CD4-positive, alpha-beta T cell treated with Interleukin-21 for 1 hour (primary cell): ENCODE measurements at places on chromosomes 12 and 14.

GRCh38 chr14:104157016-104157928, 18.9 kb downstream of the KIF26A start:
- DNase-seq, result no peak

DNA sequence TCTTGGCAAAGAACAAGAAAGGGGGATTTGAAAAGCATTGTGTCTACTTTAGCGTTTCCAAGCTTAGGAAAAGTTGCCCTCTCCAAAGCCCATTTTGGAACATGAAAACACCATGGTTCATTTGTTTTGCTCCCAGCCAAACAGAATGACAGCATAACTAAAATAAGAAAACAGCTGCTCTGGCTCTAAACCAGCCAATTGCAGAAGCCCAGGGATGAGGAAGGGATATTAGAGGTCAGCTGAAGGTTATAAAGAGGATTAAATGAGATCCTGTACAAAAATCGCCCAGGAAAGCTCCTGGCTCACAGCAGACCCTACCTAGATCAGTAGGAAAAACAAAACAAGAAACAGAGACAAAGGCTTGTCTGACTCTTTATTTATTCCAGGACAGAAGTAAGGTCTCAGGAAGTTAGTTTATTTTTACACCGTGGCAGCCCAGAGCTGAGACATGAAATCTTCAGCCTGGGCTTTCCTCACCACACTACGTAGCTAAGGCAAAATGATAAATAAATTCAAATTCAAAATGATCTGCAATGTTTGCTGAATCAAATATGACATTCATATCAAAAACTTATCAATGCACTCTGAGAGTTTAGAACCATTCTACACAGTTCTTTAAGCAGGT, 25.9 kb downstream of the SPX start:
- no peak for DNase-seq

DNA sequence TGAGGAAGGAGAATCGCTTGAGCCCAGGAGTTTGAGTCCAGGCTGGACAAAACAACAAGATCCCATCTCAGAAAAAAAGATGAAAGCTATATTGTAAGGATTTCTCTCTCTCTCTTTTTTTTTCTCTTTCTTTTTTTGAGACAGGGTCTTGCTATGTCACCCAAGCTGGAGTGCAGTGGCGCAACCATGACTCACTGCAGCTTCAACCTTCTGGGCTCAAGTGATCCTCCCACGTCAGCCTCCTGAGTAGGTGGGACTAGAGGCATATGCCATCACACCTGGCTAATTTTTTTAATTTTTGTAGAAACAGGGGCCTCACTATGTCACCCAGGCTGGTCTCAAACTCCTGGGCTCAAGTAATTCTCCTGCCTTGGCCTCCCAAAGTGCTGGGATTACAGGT, 5.8 kb upstream of the MRPL42 start:
- no peak for DNase-seq

DNA sequence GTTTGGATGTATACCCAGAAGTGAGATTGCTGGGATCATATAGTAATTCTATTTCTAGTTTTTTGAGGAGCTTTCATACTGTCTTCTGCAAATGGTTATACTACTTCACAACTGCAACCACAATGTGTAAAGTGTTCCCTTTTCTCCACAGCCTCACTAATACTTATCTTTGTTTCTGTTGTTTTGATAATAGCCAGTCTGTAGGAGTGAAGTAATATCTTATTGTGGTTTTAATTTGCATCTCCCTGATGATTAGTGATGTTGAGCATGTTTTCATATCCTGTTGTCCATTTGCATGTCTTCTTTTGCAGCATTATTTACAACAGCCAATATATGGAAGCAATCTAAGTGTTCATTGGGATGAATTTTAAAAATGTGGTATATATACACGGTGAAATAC, 29.9 kb downstream of the GABARAPL1 start:
- no peak for DNase-seq

DNA sequence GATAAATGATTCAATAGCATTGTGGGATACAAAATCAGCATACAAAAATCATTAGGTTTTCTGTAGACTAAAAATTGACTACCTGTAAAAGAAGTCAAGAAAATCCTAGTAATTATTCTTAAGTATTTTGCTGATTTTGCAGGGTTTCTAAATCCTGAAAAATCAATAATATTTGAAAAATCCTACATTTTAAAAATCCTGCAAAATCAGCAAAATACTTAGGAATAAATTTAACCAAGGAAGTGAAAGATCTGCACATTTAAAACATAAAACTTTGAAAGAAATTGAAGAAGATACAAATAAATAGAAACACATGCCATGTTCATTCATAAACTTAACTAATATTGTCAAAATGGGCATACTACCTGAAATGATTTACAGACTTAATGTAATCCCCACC, 517.7 kb downstream of the RERGL start:
- DNase-seq, result no peak

DNA sequence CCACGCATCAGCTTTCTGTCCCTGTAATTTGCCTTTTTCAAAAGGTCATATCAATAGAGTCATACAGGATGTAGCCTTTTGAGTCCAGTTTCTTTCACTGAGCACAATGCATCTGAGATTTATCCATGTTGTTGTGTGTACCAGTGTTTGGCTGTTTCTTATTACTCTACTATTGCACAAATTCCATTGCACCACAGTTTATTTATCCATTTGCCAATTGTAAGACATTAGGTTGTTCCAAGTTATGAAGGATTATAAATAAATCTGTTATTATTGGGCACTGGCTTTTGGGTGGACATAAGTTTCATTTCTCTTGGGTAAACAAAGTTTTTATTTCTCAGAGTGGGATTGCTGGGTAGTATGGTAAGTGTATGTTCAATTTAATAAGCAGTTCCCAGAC, 68.3 kb upstream of the TBPL2 start:
- DNase-seq, result no peak

- DNase-seq, result no peak
These were observed 43.1 kb upstream of the DLK1 start for GRCh38 chr14:100683578-100683977.
